ENCODE measurements at places on chromosomes 3 and 15.

DNA sequence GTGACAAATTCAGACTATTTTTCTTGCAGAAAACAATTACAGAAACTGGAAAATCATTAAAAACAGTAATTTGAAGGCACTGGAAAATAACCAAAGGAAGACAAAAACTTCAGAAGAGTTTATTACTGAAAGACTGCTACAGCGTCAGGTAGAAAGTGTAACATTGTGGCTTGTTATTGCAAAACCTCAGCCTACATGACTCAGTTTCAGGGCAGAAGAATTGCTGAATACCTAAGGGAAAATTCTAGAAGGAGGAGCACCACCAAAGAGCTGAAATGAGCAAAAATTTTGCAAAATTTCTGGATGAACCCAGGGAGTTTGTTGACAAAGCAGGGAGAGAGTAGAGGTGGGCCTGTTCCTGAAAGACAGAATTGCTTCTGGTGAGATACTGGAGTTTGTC lies 219.6 kb downstream of the C3orf38 start:
- no peak for DNase-seq

DNA sequence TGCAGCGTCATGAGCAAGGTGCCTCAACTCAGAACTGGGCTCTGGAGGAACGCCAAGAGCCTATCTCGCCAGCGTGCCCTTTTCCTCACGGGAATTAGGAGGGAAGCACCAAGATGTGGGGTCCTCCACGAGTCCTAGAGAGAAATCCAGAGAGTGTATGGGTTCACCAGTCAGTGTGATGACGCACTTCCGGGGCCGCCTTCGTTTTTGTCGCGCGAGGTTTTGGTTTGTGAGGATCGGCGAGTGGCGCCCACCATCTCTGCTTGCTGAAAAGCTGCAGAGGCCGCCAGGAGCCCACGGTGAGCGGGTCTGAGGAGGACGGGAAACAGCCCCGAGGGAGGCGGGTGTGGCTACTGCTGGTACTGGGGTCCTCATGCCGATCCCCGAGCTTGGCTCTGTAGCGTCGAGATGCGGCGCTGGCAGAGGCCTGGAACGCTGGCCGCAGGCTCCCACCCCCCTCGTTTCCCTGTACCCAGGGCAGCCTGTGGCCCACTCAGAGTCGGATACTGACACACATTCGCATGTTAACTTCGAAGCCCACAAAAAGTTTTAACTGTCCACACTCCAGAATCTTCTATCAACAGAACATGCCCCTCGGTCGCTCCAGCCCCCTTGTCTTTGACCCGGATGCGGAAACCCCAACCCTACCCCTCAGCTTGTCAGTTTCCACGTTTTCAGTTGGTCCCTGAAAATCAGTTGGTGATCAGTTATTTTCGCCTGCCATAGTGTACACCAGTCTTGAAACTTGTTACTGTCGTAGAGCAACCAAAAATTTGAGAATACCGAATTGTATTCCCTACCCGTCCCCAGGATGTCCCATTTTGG lies 30.4 kb downstream of the ZNF662 start:
- DNase-seq: no peak

- DNase-seq: no peak
Measured at GRCh38 chr3:122688996-122689395, 8.4 kb downstream of the PARP14 start.

DNA sequence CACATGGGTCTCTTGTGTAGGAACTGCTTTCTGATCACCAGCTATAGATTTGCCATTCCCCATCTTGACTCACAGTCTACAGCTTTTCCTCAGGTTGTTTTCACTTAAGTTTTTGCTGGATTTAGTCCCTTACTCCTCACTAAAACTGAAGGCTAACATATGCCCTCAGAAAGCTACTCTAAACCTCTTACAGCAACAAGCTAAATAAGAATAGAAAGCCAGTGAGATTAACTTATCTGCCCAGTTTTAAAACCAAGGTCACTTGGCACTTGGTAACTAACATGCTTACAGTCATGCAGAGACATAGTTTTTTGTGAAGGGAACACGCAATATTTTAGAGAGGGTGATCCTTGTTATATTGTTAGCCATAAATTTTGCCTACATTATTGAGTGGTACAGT lies at the start of gene GUCA1C:
GUCA1C (minus strand) TSS at position 180 of the 400 bp plus-strand sequence; CDS start at position 63, 117 bp downstream.
- no peak for DNase-seq

DNA sequence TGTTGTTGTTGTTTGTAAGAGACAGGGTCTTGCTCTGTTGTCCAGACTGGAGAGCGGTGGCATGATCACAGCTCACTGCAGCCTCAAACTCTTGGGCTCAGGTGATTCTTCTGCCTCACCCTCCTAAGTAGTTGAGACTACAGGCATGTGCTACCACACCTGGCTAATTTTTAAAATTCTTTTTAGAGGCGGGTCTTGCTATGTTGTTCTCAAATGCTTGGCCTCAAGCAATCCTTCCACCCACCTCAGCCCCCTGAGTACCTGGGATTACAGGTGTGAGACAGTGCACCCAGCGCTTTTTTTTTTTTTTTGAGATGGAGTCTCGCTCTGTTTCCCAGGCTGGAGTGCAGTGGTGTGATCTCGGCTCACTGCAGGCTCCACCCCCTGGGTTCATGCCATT lies 46.7 kb downstream of the TMOD3 start:
- DNase-seq: no peak

DNA sequence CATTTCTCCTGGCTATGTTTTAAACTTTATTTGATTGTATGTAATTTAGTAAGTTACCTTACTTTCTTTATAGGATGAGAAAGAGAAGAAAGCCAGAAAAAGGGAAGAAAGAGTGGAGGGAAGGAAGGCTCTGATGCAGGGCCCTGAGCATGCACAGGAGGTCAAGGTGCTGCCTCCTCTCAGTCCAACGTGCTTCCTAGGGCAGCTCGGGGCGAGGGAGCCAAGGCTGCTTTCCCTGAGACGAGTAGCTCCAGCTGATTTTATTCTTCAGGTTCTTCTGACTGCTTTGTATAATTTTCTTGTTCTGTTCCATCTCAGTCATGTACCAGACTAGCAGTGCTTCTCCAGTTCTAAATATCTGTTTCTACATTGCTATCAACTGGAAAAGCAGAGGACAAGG lies 3.4 kb downstream of the CORO2B start:
- no peak for DNase-seq

- no peak for DNase-seq
Measured at GRCh38 chr3:112858410-112859069, 11.9 kb upstream of the CD200R1L start.

- DNase-seq: no peak
Measured at GRCh38 chr3:150376001-150376848, 31.9 kb upstream of the TSC22D2 start.

- DNase-seq: no peak
Measured at GRCh38 chr15:49044002-49044401, 2.2 kb downstream of the SECISBP2L start.

DNA sequence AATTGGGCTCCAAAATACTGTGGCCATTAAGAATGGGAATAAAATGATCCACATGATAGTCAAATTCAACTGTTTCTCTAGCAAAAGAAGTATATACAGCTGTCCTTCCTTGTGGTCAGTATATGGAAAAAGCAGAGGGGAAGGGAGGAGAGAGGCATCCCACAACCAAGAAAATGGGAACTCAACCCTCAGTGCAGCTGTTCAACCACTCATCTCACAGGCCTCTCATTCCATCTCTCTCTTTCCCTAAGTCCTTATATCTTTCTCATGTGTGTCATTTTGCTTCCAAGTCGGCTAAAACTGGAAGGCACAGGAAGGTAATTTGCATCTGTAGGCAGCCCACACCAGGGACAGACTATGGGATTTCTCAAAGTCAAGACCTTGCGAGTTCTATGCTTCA lies 27.5 kb downstream of the AVEN start:
- DNase-seq: no peak

GRCh38 chr3:58047826-58048225 lies 39.6 kb downstream of the FLNB start:
- DNase-seq: no peak

GRCh38 chr3:65576966-65577365 lies 461.8 kb downstream of the MAGI1 start:
- no peak for DNase-seq

- DNase-seq: no peak
Measured at GRCh38 chr3:123412076-123412475, 36.8 kb downstream of the ADCY5 start.

DNA sequence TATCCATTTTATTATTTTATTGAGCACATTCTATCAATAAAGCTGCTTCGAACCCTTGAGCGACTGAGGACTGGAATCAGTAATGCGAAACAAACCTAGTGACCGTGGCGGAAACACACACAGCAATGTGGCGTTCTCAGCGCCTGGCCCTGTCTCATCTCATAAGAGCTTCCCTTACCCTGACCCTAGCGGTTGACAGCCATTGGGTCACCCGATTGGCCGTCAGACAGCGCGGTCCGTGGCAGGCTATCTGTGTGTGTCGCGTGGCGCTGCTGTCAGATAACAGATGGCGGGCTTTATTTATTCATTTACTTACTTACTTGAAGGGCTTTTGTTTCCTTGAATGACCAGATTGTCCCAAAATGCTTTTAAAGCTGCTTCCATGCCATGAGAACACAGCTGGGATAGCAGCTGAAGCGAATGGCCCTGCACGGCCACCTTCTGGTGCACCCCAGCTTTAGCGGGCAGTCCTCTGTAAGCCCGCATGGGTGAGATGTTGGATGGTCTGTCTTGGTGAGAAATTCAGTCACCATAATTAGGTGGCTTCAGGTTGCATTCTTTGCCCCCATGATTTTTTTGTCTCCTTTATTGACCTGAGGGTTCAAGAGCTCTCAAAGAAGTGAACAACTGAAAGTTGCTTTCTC lies 215.5 kb upstream of the BHLHE40 start:
- no peak for DNase-seq

DNA sequence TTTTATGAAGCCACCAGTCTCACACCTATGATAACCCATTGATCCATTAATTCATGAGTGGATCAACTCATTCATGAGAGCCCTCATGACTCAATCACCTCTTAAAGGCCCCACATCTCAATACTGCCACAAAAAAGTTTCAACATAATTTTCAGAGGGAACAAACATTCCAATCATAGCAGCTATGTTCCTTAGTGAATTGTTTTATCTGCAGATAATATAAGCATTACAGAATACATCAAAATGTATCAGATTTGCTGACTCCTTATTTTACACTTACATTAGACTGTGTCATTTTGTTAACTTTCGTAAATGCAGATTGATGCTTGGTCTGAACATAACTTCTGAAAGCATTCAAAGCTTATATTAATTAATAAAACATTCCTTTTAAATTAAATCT lies 155.3 kb upstream of the MBNL1 start:
- no peak for DNase-seq

DNA sequence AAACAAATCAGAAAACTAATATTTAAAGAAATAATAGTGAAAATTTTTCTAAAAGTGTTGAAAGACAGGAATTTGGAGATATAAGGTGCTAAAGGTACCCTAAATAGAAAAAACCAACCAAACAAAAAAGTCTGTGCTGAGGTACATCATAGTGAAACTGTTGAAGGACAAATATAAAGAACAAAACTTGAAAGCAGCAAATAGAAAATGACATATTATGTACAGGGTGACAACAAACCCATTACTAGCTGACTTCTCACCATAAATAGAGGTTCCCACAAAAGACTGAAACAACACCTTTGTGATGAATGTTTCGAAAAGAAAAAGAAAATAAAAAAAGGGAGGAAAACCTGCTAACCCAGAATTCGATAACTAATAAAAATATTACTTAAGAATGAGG lies 502.5 kb upstream of the NECTIN3 start:
- no peak for DNase-seq

DNA sequence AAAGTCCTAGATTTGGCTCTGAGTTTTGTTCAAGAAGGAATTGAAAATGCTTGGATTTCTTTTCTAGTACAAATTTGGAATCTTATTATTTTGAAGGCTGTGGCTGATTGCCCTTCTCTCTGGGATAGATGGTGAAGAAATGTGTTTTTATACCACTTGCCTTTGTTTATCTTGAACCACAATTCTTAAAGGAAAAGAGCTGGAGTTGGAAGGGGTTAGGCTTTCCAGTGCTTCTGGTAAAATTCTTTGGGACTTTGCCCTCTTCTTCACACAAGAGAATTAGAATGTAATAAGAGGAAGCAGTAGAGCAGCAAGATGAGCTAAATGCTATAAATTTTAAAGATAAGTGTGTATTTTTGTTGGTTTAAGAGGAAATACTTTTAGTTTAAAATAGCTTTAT lies 65.8 kb downstream of the COL6A5 start:
- DNase-seq: no peak

DNA sequence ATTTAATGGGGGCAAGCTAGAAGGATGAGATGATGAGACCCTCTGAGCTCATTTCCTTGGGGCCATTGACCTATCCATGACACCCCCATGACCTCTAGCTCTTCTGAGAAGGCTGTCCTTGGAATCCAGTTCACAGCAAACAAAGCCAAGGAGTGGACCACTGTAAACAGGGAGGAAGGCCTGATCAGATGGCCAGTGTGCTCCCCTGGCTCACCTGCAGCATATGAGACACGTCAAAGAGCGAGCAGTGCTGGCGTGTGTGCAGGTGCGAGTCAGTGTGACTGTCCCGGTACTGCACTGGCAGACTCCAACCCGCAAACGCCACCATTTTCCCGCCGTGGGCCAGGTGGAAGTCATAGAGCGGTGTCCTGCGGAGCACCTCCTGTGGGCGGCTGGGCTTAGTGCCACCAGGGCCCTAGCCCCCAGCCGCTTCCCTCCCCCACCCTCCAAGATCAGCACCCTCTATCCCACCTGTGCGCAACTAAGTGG lies 339 bp downstream of the AMT start:
- no peak for DNase-seq

DNA sequence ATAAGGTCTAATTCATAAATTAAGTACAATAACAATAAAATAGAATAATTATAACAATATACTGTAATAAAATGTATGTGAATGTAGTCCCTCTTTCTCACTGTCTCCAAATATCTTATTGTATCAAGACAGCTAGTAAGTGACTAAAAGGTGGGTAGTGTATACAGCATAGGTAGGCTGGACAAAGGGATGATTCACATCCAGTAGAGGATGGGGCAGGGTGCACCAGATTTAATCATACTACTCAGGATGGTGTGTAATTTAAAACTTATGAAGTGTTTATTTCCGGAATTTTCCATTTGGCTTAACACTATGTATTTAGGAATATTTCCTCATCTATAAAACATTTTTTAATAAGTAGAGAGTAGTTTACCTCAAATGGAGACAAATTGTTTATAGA lies 876.1 kb upstream of the CADM2 start:
- DNase-seq: no peak

DNA sequence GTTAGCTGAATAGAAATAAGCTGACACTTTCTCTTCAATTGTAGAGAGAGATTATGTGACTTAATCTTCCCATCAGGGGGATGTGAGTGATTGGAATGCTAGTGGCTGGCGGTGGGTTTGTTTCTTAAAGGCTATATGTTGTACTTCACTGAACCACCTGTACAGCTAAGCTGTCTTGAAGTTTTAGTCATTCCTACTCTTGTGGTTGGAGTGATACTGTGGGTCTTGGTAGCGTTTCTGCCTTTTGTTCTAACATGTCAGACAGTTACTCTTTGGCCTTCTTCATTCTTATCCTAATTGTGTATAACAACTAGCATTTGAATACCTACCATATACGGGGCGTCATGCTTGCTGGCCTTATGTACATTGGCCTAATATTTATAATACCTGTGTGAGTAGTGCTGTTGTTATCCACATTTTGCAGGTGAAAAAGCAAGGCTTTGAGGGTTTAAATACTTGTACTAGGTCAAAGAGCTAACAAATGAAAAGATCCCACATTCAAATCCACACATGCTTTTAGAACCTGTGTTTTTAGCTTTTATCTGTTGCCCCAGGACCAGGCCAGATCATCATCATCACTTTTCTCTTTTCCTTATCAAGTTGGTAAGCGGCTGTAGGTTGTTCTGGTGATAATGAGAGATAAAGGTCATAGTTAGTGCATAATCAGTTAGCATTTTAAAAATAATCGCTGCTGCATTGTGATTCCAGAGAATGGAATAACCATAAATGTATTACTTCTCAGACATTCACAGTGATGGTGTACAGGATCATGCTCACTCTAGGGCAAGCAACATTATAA lies 50.2 kb downstream of the AKAP13 start:
- no peak for DNase-seq

Measured in stimulated activated CD8-positive, alpha-beta memory T cell treated with anti-CD3 and anti-CD28 coated beads, Interleukin-15, amount 100 ng/mL, for 24 hours (primary cell).